ENCODE measurements at places on chromosomes 3 and 15. TPM values are rescaled to one million over a fixed set of nuclear protein-coding genes. Genes with fewer than 3 reads are reported as not detected.

The SLC27A2 gene
- 54.0 TPM for total RNA-seq

The PPP1R14D gene
- not detected for total RNA-seq

The TRPM1 gene
- total RNA-seq = not detected

The STXBP5L gene
- not detected for total RNA-seq

The PPP4R2 gene
- 76.0 TPM for total RNA-seq

The TICRR gene
- total RNA-seq = 30.8 TPM
